Thoracic aorta (tissue), 2 donors: ENCODE measurements at places on chromosomes 2 and 18. TPM values are rescaled to one million over a fixed set of nuclear protein-coding genes. Genes with fewer than 3 reads are reported as not detected.

GRCh38 chr2:64937687-64938491 lies 51.3 kb upstream of the SLC1A4 start:
- no peak overlapping the region for H3K27ac ChIP-seq
- no peak for DNase-seq
- no peaks in the 10 kb centered on the region for H3K36me3 ChIP-seq
- peaks cover 4% of the 10 kb centered on the region for H3K4me1 ChIP-seq
- H3K4me3 ChIP-seq = peak overlapping the region; percentile 46

DNA sequence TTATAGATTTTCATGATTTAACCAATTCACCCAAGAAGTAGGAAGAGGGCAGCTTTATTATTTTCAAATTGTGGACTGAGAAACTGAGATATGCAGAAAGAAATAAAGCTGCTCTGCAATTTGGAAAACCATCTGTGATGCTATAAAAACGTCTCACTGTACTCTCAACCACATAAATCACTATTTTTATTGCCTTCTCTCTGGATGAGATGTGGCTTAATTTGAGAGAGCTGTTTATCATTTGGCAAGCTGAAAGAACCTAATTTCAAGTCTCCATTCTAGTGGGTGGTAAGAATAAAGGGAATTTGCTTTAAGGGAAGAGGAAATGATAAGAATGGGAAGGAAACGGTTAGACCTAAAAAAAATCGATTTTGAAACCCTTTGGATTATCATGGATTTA lies 49.9 kb upstream of the CYP1B1 start:
- no peak for DNase-seq
- H3K36me3 ChIP-seq = no peaks in the 10 kb centered on the region
- no peaks in the 10 kb centered on the region for H3K27me3 ChIP-seq
- peaks cover 14% of the 10 kb centered on the region for H3K4me1 ChIP-seq
- no peak overlapping the region for H3K27ac ChIP-seq

GRCh38 chr18:66676699-66677098 lies 72.8 kb upstream of the CDH19 start:
- no peak overlapping the region for H3K27ac ChIP-seq
- no peaks in the 10 kb centered on the region for H3K36me3 ChIP-seq
- H3K4me1 ChIP-seq = no peaks in the 10 kb centered on the region
- DNase-seq = no peak

- H3K36me3 ChIP-seq = no peaks in the 10 kb centered on the region
- no peak overlapping the region for H3K4me3 ChIP-seq
- peak overlapping the region; percentile 33 for H3K27ac ChIP-seq
- H3K4me1 ChIP-seq = peaks cover 24% of the 10 kb centered on the region
- no peaks in the 10 kb centered on the region for H3K27me3 ChIP-seq
Observed at GRCh38 chr2:86338778-86339295, 1.4 kb upstream of the REEP1 start.

DNA sequence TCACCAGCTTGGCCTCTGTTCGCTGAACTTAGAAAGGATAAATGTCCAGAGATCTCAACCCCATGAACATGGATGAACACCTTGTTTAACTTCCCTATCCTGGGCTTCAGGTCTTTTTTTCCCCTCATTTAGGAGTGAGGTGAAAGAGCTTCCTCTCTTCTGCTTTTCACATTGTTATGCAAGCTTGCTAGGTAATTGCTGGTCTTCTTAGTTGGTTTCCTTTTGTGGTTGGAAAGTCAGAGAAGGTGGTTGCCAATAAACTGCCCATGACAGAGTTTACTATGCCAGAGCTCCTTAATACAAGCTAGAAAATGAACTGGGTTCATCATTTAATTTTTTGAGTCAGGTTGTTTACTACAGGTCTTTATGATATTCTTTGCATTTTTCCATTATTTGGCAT lies 16.6 kb downstream of the SLC9A4 start:
- H3K4me1 ChIP-seq = no peaks in the 10 kb centered on the region
- DNase-seq = no peak
- H3K27ac ChIP-seq = no peak overlapping the region
- H3K27me3 ChIP-seq = no peaks in the 10 kb centered on the region
- no peaks in the 10 kb centered on the region for H3K36me3 ChIP-seq

- no peaks in the 10 kb centered on the region for H3K36me3 ChIP-seq
- no peak for DNase-seq
- H3K4me1 ChIP-seq = peaks cover 33% of the 10 kb centered on the region
- H3K27ac ChIP-seq = no peak overlapping the region
- no peak overlapping the region for H3K4me3 ChIP-seq
Observed at GRCh38 chr2:120896126-120896525, 160.5 kb downstream of the GLI2 start.

DNA sequence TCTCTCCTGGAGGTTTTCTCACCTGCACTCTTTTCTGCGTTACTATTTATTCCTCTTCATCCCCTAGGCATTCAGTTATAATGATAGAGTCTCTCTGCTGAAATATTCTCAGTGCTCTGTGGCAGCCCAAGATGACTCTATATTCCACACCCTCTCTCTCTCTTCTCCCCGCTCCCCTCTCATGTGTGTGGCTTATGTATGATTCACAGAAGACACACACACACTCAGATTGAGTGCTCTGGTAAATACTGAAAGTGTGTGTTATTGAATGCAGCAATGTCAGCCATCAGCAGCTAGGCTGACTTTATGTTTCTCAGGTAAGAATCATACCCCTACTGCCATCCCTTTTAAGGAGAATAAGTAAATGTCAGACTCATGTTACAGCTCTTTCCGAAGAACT lies 201.2 kb downstream of the SLC4A10 start:
- H3K4me1 ChIP-seq = no peaks in the 10 kb centered on the region
- H3K36me3 ChIP-seq = no peaks in the 10 kb centered on the region
- no peak overlapping the region for H3K4me3 ChIP-seq
- no peaks in the 10 kb centered on the region for H3K27me3 ChIP-seq
- H3K27ac ChIP-seq = no peak overlapping the region
- DNase-seq = no peak

DNA sequence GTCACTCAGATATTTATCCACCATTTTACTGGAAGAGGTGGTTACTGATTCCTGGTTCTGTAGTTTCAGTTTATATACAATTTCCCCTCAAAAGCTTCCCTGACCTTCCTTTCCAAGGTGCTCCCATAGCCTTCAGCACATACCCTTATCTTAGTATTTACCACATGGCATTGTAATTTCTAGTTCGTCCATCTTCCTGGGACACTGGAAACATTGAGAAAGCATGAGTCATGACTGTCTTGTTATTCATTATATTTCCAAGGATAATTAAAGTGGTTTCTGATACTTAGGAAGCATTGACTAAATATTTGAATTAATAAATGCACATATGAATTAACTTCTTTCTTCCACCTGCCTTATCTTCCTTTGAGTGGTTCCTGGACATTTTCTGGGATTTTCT lies 203.8 kb downstream of the ETAA1 start:
- H3K27ac ChIP-seq = no peak overlapping the region
- DNase-seq = no peak
- H3K4me1 ChIP-seq = no peaks in the 10 kb centered on the region
- no peaks in the 10 kb centered on the region for H3K36me3 ChIP-seq

DNA sequence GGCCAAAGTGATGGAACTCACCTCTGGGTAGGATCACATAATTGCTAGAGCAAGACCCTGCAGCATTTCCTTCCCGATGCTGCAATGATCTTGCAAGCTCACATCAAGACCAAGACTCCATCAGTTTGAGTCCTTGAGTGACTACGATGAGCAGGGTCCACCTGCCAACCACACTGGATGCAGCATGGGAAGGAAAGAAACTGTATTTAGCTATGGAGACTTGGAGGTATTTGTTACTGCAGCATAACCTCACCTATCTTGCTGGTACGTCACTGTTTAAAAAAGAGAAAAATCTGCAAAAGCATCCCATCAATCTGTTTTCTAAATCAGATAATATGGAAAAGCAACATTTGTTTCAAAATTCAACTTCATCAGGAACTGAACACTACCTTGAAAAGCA lies 2.5 kb downstream of the RNF152 start:
- H3K36me3 ChIP-seq = no peaks in the 10 kb centered on the region
- no peak for DNase-seq
- no peak overlapping the region for H3K4me3 ChIP-seq
- no peaks in the 10 kb centered on the region for H3K27me3 ChIP-seq
- H3K4me1 ChIP-seq = peaks cover 30% of the 10 kb centered on the region

- no peaks in the 10 kb centered on the region for H3K36me3 ChIP-seq
- no peaks in the 10 kb centered on the region for H3K27me3 ChIP-seq
- H3K4me3 ChIP-seq = no peak overlapping the region
- no peaks in the 10 kb centered on the region for H3K4me1 ChIP-seq
Observed at GRCh38 chr18:37654731-37655369, 89.3 kb upstream of the CELF4 start.

GRCh38 chr2:217065012-217065290 lies 205.1 kb upstream of the TNP1 start:
- DNase-seq = no peak
- no peak overlapping the region for H3K27ac ChIP-seq
- no peaks in the 10 kb centered on the region for H3K4me1 ChIP-seq
- peak overlapping the region; percentile 63 for H3K4me3 ChIP-seq
- H3K27me3 ChIP-seq = no peaks in the 10 kb centered on the region
- H3K36me3 ChIP-seq = no peaks in the 10 kb centered on the region

DNA sequence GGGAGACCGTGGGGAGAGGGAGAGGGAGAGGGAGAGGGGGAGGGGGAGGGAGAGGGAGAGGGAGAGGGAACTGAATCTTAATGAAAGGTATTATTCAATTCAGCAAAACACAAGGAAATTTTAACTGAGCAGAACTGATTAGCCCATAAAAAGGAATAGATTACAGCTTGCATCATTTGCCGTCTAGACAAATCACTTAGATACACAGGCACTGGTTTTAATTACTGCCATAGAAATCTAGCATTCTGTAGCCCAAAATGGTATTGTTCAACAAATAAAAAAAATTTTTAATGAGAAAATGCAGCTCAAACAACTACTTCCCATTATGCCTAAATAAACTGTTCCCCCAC lies 7.9 kb upstream of the KCNF1 start:
- H3K4me1 ChIP-seq = no peaks in the 10 kb centered on the region
- H3K27me3 ChIP-seq = no peaks in the 10 kb centered on the region
- DNase-seq = no peak
- H3K36me3 ChIP-seq = no peaks in the 10 kb centered on the region
- H3K4me3 ChIP-seq = no peak overlapping the region

- H3K27ac ChIP-seq = no peak overlapping the region
- H3K4me3 ChIP-seq = no peak overlapping the region
- H3K36me3 ChIP-seq = no peaks in the 10 kb centered on the region
- no peak for DNase-seq
- no peaks in the 10 kb centered on the region for H3K27me3 ChIP-seq
Observed at GRCh38 chr2:201852878-201853415, 46.6 kb downstream of the CDK15 start.

DNA sequence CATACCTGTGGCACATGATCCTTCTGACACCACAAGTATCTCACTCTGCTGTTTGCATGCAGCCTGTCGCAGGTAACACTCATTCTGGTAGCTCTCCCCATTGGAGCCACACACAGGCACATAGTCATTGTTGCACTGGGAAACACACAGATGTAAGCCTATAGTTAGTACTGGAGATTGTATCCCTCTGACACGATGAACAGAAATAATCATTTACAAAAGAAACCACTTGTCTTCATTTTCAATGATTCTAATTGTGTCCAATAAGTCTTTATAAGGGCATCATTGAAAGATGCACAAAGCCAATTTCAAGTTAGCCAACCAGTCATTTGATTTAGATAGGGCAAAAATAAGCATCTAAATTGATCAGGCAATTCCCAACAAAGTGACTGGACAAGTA lies 10.4 kb downstream of the TMEFF2 start:
- no peak for DNase-seq
- H3K4me3 ChIP-seq = no peak overlapping the region
- no peaks in the 10 kb centered on the region for H3K27me3 ChIP-seq
- no peaks in the 10 kb centered on the region for H3K4me1 ChIP-seq
- H3K36me3 ChIP-seq = no peaks in the 10 kb centered on the region

- H3K36me3 ChIP-seq = no peaks in the 10 kb centered on the region
- no peak overlapping the region for H3K27ac ChIP-seq
- no peak overlapping the region for H3K4me3 ChIP-seq
- H3K27me3 ChIP-seq = no peaks in the 10 kb centered on the region
- H3K4me1 ChIP-seq = no peaks in the 10 kb centered on the region
Observed at GRCh38 chr2:57881998-57882888, 164.4 kb upstream of the VRK2 start.

- H3K4me3 ChIP-seq = no peak overlapping the region
- H3K36me3 ChIP-seq = no peaks in the 10 kb centered on the region
- no peak for DNase-seq
- no peak overlapping the region for H3K27ac ChIP-seq
Observed at GRCh38 chr2:166671235-166671634, 177.2 kb upstream of the SCN7A start.

DNA sequence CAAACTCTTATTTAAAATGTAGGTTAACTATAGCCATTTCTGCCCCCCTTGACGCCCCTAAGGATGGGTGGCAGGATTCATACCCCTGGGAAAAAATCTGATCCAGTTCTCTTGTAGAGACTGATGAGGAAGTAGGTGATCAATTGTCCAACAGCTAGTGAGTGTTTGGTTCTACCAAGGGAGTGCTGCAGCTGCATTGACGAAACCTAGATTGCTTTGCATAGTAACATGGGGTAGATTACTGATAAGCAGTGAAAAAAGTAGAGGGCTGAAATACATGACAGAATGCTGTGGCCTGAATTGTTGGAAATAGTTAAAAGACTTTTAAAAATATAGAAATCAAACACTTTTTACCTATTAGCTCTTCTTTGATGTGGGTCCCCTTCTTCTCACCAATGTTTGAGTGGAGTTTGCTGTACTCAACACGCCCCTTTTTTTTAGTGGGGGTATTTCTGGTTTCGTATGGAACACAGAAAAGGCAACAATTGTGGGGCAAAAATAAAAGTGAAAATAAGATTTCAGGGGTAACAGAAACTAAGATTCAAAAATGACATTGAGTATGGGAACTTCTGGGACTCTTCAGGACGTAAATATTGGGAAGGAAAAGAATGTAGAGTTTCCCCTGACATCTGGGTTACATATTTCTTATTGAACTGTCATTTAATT lies 66.2 kb downstream of the MAIP1 start:
- DNase-seq = no peak
- no peak overlapping the region for H3K4me3 ChIP-seq
- H3K27me3 ChIP-seq = no peaks in the 10 kb centered on the region
- no peaks in the 10 kb centered on the region for H3K4me1 ChIP-seq
- no peak overlapping the region for H3K27ac ChIP-seq

DNA sequence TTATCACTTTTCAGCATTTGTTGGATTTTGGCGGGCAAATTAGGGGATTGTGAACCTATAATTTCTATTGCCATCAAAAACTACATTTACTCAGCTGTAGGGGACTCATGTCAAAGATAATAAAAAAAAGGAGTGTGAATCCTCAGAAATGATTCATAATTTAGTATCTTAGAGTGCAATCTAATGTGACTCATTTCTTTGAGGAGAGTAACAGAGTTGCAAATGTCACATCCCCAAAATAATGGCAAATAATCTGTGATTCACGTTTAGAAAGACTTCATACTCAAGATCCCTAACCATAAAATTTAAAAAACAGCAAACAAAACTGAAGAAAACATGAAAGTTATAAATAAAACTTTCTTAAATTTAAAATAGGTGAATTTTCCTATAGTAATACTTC lies 373.0 kb downstream of the CDH2 start:
- no peak overlapping the region for H3K27ac ChIP-seq
- no peaks in the 10 kb centered on the region for H3K36me3 ChIP-seq
- no peak for DNase-seq
- H3K27me3 ChIP-seq = no peaks in the 10 kb centered on the region

Gene RFTN2
- 18.9 TPM for total RNA-seq

Gene TRIM54
- 2.5 TPM for total RNA-seq

Gene CRYGD
- total RNA-seq = not detected

Gene NEU2
- total RNA-seq = not detected

Gene CFC1
- not detected for total RNA-seq
